Lung (tissue), 17 donors: ENCODE measurements at places on chromosomes 5 and 9. TPM values are rescaled to one million over a fixed set of nuclear protein-coding genes. Genes with fewer than 3 reads are reported as not detected.

DNA sequence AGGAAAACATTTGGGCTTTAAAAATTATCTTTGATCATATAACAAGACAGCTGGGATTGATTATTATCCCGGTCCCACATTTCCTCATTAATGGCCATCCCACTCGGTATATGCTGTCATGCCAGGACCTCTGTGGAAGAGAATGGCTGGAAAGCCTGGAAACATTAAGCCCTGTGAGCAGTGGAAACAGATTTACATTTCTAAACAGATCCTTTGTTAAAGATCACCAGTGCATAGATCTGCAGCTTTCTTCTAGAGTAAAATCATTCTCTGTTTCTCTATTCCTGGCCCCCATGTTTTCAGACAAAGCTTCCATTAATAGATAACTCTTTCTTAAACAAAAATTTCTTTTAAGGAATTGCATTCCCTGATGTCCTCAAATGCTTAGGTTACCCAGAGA, 152.2 kb downstream of the CAVIN4 start:
- DNase-seq = no peak
- no peaks in the 10 kb centered on the region for H3K36me3 ChIP-seq
- no peak overlapping the region for H3K4me3 ChIP-seq
- H3K27me3 ChIP-seq = no peaks in the 10 kb centered on the region
- H3K4me1 ChIP-seq = no peaks in the 10 kb centered on the region

GRCh38 chr5:74616236-74617146, 24.0 kb downstream of the ENC1 start:
- H3K4me3 ChIP-seq = no peak overlapping the region
- DNase-seq = no peak
- no peaks in the 10 kb centered on the region for H3K27me3 ChIP-seq
- no peak overlapping the region for H3K27ac ChIP-seq
- no peaks in the 10 kb centered on the region for H3K36me3 ChIP-seq
- no peaks in the 10 kb centered on the region for H3K4me1 ChIP-seq

DNA sequence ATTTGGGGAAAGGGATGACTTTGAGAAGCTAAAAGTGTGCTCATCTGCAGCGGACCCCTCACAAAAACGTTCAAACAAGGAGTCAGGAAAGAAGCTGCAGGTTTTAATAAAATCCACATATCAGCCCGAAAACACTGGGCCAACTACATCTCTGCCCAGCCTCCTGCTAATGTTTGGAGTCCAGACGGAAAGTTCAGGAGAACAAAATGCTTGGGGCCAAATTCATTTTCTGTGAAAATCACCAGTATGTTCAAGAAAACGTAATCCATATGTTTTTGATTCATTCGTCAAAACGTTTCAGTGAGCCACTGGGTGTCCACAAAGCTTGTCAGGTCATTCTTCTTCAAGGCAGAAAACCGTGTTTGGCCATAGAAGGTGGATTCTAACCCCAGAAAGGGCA, 87.5 kb upstream of the GAS1 start:
- no peak overlapping the region for H3K27ac ChIP-seq
- H3K36me3 ChIP-seq = no peaks in the 10 kb centered on the region
- no peak overlapping the region for H3K4me3 ChIP-seq
- peak; percentile 32 for DNase-seq
- no peaks in the 10 kb centered on the region for H3K27me3 ChIP-seq
- H3K4me1 ChIP-seq = no peaks in the 10 kb centered on the region

DNA sequence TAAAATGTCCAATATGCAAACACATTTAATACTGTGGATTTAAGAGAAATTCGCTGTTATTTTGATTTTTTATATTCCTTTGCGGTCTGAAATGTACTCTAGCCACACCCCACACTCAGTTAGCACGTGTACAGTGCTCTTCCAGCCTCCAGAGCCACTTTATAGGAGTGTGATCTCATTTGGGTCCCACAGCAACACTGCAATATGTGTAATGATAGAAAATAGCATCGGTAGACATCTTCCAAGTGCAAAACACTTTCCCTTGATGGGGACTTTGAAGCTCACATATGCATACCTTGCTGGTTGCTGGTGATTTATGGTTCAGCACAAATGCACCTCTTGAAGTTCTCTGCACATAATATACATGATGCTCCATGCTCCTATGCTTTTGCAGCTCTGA, 148.3 kb downstream of the GAS1 start:
- H3K4me1 ChIP-seq = no peaks in the 10 kb centered on the region
- H3K36me3 ChIP-seq = no peaks in the 10 kb centered on the region
- no peak for DNase-seq
- no peak overlapping the region for H3K4me3 ChIP-seq
- peaks cover 3% of the 10 kb centered on the region for H3K27me3 ChIP-seq

GRM6 gene
- not detected for total RNA-seq

BNC2 gene
- 23.2 TPM for total RNA-seq

OR1L6 gene
- not detected for total RNA-seq
